ENCODE measurements at places on chromosomes 12 and 14. TPM values are rescaled to one million over a fixed set of nuclear protein-coding genes. Genes with fewer than 3 reads are reported as not detected.

DNA sequence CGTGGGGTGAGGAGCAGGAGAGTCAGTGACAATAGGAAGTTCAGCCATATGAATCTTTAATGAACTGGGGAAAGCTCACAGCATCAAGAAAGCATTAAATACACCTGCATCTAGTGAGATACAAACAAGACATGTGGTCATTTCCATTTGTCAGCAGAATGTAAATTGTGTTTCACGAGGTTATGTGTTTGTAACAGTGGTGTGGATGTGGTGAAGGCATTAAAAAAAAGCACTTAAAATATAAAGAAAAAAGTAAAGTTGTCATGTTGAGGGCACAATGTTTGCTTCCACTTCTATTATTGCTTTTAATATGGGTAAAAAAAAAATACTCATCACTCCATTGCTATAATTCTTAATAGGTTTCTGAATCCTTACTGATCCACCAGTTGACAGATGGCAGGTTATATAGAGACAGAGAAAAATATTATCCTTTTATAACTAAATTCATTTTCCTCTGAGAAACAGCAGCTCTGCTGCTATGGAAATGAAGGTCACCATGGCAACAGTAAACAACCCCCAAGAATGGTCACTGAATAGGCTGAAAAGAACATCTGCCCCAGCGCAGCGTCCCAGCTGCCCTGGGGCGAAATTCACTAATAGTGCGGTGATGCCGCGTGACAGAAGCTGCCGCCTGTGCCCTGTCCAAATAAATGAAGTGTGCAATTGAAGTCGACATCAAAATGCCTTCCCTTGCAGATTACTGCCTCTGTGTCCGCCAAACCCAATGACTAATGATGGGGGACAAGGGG lies 226.1 kb downstream of the FOXN3 start:
- no peaks in the 10 kb centered on the region for H3K27me3 ChIP-seq
- no peaks in the 10 kb centered on the region for H3K4me1 ChIP-seq
- H3K36me3 ChIP-seq, result peaks cover 5% of the 10 kb centered on the region
- no peak overlapping the region for H3K4me3 ChIP-seq
- no peak overlapping the region for H3K27ac ChIP-seq

GRCh38 chr14:37599507-37600368 lies 4.3 kb downstream of the TTC6 start:
- no peak overlapping the region for H3K27ac ChIP-seq
- H3K4me3 ChIP-seq, result peak overlapping the region; percentile 55
- H3K4me1 ChIP-seq, result peaks cover 44% of the 10 kb centered on the region

INSM2 gene
- polyA plus RNA-seq, result not detected

MANSC4 gene
- polyA plus RNA-seq, result not detected

CCDC197 gene
- polyA plus RNA-seq, result not detected

GPR68 gene
- polyA plus RNA-seq, result 0.19 TPM

All from GM23338 (cell line).